ENCODE measurements at places on chromosomes 2 and 18.
A peak's percentile ranks its signal among the peaks of the same experiment; 100 is the strongest.

DNA sequence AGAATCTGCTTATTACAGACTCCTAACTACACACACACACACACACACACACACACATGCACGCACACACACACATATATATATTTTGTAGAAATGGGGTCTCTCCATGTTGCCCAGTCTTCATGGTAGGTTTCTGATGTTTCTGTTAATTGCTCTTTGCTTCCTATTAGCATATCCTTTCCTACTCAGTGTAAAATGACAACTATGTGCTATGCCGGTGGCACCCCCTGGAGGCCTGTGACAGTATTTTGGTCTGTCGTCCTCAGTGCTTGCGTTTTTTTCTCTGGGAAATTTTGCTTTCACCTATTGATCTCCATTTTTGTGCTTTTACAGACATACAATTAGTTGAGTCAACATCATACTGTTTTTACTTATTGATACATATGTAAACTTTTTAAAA is 322.1 kb downstream of the LRRTM1 start:
- no peak for DNase-seq

DNA sequence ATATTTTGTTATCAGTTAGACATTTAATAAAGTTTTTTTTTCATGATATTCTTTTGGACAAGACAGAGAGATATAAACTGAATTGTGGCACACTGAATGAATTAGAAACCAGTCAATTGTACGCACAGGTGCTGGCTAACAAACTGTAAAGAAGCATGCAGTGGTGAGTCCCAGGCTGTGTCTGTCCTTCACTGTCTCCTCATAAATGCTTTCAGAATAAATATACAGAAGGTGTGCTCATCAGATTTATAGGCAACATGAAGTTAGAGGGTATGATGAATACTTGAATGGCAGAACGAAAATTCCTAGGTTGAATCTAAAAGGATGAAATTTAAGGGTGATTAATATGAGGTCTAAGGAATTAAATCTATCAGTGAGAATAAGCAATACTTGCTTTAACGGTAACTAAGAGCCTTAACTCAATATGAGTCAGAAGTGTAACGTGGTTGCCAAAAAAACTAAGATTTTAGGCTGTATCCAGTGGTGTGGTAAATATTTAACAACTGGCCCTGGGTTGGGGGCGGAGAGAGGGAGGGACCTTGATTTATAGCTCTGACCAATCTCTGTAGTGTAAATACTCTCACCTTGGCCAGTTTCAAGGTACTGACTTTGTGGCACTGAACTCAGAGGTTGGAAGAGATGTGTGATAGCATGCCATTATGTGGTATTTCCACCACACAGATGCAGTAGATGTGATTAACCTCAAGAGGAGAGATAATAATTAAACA is 41.9 kb upstream of the AAK1 start:
- DNase-seq, result no peak

- peak; percentile 45 for DNase-seq
Observed at GRCh38 chr2:189287982-189288521, 108.5 kb upstream of the COL5A2 start.

GRCh38 chr2:67772216-67773170 is 290.3 kb downstream of the C1D start:
- no peak for DNase-seq

DNA sequence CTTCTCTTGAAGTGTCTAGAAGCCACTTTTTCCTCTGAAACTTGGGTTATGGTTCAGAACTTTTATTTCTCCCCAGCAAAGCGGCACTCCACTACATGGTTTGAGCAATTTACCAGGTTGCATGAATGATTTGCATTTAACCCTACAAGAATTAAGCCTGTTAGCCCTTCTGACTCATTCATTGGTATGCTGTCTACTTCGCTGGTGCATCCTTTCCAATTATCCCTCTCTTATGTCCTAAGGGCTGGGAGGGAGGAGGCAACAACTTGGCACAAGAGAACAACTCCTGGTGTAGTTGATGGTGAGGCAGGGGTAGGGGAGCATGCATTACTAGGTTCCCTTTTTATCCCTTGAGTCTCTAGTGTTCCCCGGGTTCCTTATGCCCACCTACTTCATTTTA is 293.4 kb upstream of the MEX3C start:
- no peak for DNase-seq

DNA sequence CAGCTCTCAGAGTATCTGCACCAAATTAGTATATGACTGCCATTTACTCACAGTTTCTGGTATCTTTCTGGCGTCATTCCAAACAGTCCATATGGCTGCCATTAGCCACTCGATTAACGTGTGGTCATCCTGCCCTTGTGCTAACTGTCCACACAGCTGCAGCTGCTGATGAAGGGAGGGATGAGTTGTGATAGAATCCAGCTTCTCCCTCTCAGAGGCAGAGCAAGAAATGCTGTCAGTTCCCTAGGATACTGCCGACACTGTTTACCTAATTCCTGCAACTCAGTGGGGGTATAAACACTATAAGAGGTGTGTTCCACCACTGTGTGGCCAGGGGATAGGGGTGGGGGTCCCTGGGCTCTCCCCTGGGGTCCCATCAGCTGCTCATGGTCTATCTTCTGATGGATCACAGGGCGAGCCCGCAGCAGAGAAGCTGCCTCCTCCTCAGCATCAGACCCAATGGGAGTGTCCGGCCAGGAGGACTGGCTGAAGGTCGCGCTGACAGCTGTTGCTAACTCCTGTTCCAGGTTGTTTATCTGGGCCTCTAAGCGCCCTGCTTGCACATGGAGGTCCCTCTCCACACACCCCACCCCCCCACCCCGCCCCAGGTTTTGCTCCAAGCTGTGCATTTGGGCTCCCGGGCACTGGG is 17.3 kb upstream of the KLHL23 start:
- DNase-seq, result no peak

DNA sequence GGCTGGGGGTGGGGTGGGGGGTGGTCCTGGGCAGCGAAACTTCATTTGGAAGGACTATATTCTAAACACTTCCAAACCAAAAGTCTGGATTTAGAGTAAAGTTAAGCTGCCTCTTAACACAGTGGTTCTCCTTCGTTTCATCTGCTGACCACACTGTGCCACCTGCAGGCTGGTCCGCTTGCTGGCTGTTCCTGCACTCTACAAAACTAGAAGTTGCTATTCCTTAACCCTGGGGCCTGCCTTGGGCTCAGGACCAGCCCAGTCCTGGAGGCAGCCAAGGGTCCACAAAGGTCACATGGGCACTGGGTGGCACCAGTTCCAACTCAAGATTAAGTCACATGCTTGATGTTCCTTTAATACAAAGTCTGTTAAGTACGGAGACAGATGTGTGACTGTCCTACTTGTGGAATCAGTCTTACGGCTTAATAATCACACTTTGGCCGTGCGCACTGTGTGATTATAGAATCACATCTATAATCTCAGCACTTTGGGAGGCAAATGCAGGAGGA is 195.4 kb downstream of the FAM210A start:
- DNase-seq, result peak; percentile 42

All from natural killer cell (primary cell).